Suppressor macrophage treated with lipopolysaccharide for 1 hour (primary cell): ENCODE measurements at places on chromosomes 2 and 18.

- DNase-seq = no peak
Observed at GRCh38 chr2:223758131-223758840, 79.1 kb downstream of the AP1S3 start.

- peak; percentile 81 for DNase-seq
Observed at GRCh38 chr2:20501974-20502373, 55.1 kb downstream of the RHOB start.

- no peak for DNase-seq
Observed at GRCh38 chr2:140462990-140463389, 1667.8 kb downstream of the LRP1B start.

DNA sequence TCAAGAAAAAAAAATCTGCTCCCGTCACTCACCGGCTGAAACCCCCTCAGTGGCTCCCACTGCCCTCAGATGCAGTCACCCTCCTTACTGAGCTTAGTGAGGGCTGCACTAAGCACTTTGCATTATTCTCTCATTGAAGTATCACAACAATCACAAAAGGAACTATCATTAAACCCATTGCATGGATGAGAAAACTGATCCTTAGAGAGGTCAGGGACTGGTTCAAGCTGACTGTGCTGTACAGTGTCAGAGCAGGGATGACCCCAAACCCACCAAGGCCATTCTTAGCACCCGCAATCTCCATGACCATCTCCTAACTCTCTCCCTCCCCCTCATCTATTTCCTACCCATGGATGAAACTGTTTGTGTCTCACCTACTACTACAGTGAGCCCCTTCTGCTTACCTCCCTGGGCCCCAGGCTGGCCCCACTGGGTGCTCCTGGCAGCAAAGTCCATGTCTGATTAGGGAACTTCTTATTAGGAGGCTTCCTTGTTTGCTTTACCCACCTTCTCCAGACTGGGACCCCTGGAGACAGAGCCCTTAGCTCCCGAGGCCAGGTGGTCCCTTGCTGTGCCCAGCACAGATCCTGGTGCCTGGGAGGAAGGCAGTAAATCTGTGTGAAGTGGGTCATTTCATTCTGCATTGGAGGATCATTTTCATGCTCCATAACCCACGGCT is 139.3 kb upstream of the ID2 start:
- no peak for DNase-seq

- no peak for DNase-seq
Observed at GRCh38 chr2:241695651-241696050, 6.2 kb upstream of the ING5 start.
